Panc1 (cell line): ENCODE measurements at places on chromosomes 3 and 15. TPM values are rescaled to one million over a fixed set of nuclear protein-coding genes. Genes with fewer than 3 reads are reported as not detected.

Gene CLDN16
- not detected for total RNA-seq

GRCh38 chr3:119723022-119723421 lies 20.2 kb downstream of the CFAP91 start:
- DNase-seq: no peak

DNA sequence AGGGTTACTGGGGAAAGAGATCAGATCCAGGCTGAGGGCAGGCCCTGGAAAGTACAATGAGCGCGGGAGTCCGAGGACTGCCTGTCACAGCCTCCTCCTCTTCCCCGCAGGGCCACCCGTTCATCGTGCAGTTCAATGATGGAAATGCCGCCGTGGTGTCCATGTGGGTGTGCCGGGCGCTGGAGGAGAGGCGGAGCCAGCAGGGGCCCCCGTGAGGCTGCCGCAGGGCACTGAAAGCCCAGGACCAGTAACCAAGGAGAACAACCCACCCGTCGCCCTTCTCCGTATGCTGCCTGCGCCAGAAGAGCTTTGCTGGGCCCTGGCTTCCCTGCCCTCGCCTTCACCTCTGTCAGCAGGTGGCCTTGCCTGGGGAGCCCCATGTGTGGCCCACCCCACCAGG lies 18.8 kb upstream of the SKOR1 start:
- DNase-seq: no peak

- no peak for DNase-seq
These were observed 113.5 kb downstream of the CNTN3 start for GRCh38 chr3:74501007-74501406.

DNA sequence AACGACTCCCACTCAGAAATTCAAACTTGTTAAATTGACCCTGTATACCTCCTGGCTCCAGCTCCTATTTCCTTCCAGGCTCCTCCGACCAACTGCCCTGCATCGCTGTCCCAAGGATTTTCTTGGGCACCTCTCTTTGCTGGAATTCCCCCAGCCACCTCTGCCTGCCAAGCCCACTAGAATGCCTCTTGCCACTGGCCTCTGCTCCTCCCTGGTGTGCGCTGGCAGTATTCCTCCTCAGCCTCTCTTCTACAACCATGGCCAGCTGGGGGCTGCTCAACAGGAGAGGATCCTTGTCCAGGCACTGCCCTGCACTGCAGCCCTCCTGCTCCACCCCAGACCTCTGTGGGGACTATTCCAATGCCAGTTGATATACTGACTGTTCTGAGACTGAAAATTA lies 7.4 kb downstream of the WNT7A start:
- DNase-seq: no peak

DNA sequence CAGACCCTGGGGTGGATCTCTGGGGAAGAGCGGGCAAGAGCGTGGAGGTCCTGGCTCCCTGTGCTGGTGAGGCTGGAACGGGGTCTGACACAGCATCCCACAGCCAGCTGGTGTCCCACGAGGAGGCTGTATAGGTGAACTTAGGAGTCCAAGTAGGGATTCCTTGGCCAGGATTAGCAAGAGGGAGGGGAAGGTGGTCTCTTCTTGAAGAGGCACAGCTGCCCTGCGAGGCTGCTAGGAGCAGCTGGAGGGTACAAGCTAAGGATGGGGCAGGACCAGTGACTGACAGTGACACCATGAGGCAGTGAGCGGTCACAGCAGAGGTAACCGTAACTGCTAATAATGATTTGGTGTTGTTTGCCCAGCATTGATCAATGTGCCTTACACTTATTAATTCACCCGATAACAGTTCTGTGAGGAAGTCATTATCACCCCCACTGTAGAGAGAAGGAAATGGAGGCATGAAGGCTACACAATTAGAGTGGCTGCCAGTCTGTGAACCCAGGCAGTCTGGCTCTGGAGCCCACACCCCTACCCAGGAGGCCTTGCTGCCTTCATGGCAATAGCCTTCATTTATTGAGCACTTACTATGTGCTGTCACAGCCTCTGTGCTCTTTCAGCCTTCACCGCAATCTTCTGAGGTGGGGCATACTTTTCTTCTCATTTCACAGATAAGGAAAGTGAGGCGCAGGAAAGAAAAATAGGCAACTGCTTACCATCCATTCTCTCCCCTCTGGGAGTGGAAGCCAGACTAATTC lies 59.4 kb downstream of the TMEM44 start:
- DNase-seq: no peak

DNA sequence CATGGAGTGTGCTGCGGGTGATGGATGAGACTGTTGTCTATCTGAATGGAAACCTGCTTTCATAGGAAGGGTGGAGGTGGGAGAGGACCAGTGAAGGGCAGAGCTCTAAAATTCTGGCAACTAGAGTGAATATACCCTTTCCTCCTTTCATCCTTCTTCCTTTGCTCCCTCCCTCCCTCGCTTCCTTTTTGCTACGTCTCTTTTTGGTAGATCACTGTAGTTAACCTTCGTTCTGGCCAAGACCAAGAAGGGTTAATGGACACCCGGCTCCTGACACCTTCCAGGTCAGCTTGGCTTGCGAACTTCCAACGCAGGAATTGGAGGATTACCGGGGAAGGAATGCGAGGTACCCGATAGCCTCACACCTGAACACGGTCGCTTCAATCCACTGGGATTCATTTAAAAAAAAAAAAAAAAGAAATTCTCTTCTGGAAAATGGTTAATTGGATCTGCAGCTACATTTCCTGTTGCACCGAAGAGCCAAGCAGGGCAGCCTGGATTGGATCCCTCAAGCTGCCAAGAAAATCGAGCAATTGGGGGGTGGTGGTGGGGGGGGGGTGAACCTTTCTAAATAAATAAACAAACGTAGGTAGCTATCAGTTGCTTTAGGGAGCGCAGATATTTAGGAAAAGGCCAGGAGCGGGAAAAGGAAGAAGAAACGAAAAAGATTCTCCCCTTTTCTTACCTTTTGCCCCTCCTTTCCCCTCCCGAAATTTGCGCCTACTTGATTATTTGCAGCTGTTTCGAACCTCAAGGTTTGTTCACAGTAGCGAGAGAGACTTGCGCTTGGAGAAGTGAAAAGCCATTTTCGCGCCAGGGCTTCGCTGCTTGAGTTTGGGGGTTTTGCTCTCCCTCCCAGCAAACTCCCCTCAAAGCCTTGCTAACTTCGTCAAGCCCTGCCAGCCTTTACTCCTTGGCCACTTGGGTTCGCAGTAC lies 9.5 kb upstream of the NR2F2 start:
- no peak for DNase-seq

Gene P2RY1
- total RNA-seq: 0.08 TPM

GRCh38 chr3:8555113-8555661 lies 53.6 kb downstream of the LMCD1 start:
- DNase-seq: no peak

DNA sequence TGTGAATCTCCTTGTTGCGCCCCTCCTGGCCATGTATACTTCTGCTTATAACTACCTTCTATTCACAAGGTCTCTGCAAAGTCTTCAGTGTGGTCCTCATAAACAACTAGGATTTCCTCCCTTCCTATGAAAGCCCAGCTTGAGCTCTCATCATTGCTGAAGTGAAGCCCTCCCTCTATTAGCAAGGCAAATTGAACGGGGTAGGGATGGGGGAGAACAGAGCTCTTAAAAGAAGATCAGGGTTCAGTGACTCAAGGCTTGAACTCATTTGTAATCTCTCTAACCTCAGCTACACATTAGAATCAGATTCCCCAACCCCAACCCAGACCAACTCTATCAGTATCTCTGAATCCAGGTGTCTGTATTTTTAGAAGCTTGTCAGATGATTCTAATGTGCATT lies 88.3 kb upstream of the ST8SIA2 start:
- DNase-seq: no peak

Gene CHRFAM7A
- 11.5 TPM for total RNA-seq

GRCh38 chr3:113111011-113111707 lies 100.2 kb upstream of the BOC start:
- no peak for DNase-seq

- no peak for DNase-seq
These were observed 96.1 kb downstream of the OPA1 start for GRCh38 chr3:193688834-193689714.

Gene OCA2
- total RNA-seq: 0.13 TPM

Gene RBP2
- total RNA-seq: not detected

- DNase-seq: no peak
These were observed 64.8 kb upstream of the ABHD2 start for GRCh38 chr15:89023311-89023961.

- no peak for DNase-seq
These were observed 168.0 kb downstream of the SHOX2 start for GRCh38 chr3:157938154-157938779.

GRCh38 chr3:30112902-30113484 lies 493.4 kb upstream of the TGFBR2 start:
- peak; percentile 10 for DNase-seq

Gene PARP16
- total RNA-seq: 15.4 TPM

Gene CD96
- not detected for total RNA-seq

GRCh38 chr3:137998121-137999042 lies 11.6 kb upstream of the CLDN18 start:
- DNase-seq: no peak

GRCh38 chr3:125306620-125307019 lies 68.5 kb downstream of the ZNF148 start:
- DNase-seq: no peak

Gene TP63
- total RNA-seq: 0.51 TPM

Gene EOGT
- total RNA-seq: 29.1 TPM

- DNase-seq: no peak
These were observed 158.5 kb upstream of the PFN2 start for GRCh38 chr3:150129166-150129565.

Gene ITIH1
- total RNA-seq: 0.31 TPM

Gene PRSS50
- 0.13 TPM for total RNA-seq

- peak; percentile 33 for DNase-seq
These were observed 89.0 kb downstream of the IQSEC1 start for GRCh38 chr3:12984023-12984823.

GRCh38 chr3:118882353-118882947 lies 152.2 kb downstream of the IGSF11 start:
- peak; percentile 46 for DNase-seq

GRCh38 chr15:67505675-67506572 lies 15.0 kb upstream of the C15orf61 start:
- DNase-seq: no peak

Gene ADAMTS17
- total RNA-seq: 1.6 TPM

DNA sequence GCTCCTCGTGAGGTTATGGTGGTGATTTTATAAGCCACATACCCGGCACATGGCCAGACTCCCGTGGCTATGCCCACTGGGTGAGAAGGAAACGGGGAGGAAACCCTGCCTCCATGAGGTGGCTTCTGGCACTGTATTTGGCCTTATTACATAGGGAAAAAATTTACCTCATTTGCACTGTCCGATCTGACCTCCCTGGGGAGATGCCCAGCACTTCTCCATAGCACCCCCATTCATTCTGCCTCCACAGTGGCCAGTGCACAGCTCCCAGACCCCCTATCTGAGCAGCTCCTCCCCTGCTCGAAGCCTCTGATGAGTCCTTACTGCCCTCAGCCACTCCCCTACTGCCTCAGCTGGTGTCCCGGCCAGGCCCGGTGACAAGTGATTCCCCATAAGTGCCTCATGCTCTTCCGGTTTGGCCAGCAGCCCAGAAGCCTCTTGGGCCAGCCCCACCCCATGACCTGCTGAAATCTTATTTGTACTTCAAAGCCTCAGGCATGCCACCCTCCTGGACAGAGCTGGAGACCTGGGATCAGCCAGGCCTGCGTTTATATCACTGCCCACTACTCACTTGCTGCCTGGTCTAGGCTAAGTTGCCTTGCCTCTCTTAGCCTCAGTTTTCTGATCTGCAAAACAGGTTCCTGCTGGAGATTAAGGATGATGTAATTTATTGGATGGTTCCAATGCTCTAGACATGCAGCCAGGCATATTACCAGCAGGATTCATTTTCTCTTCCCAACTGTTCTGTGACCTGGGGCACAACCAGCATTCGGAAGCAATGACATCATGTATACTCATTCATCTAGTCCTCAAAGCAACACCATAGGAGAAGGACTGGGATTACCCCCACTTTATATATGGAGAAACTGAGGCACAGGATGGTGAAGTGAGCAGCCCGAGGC lies 30.6 kb upstream of the SLC6A6 start:
- peak; percentile 78 for DNase-seq

Gene GPX1
- 102 TPM for total RNA-seq

Gene SYNPR
- not detected for total RNA-seq
